ENCODE measurements at places on chromosomes 5 and 9.

DNA sequence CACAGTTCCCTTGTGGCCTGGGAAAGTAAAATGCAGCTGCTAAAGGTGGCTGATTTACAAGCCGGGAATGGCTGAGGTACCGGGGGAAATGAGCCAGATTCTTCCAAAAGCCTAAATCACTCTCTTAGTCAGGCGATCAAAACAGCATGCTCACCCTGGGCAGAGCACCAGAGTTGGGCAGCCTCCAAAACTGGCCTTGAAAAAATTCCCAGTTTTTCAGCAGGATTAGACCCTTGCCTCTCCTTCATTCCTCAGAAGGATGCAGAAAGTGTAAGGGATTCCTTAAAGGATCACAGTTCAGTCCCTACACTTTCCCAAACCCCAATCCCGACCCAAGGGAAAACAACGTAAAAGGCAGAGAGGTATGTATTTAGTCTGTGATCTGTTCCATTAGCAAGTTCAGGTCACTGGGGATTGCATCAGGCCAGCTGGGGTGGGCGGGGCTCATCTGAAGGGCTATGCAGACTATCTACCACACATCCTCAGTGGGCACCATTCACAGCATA is 16.9 kb downstream of the TMEM174 start:
- peak; percentile 10 for DNase-seq

GRCh38 chr9:38641985-38642864 is 21.8 kb upstream of the ANKRD18A start:
- DNase-seq, result peak; percentile 55

GRCh38 chr9:75001719-75002421 is 26.2 kb downstream of the CARNMT1 start:
- peak; percentile 94 for DNase-seq

- no peak for DNase-seq
Measured at GRCh38 chr9:22512495-22512894, 65.9 kb downstream of the DMRTA1 start.

DNA sequence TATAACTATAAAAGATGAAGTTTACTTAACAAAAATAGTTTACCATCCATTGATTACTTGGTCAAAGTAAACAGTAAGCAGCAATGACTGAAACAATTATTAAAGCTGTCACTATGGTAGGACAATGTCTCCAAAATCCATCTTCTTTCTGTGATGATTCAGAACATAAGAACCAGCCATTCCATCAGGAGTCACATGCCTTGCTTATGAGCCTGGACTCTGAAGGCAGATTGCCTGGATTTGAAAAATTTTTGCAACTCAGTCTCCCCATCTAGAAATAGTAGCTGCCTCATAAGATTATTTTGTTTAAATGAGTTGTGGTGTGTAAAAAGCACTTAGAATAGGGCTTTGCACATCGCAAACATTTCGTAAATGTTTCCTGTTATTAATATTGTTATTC is 136.2 kb downstream of the LIFR start:
- no peak for DNase-seq

- peak; percentile 82 for DNase-seq
Measured at GRCh38 chr9:7570107-7570720, 229.4 kb downstream of the DMAC1 start.

GRCh38 chr9:14356351-14357265 is 42.7 kb upstream of the NFIB start:
- no peak for DNase-seq

DNA sequence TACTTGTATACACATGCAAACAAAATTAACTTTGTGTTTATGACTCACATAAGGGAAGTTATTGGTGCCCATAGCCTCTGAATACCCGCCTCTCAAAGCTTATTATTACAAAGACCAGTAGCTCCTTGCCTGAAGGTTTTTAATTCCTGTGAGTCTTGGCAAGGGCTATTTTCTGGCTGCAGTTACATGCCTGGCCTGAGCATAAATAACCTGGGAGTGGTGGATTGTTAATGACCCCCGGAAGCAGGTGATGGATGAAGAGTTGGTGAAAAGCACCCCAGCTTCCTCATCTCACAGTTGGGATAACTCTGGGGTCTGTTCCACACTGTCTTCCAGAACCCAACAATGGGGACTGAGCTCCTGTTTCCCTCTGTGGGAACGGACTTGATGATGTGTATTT is 594.5 kb downstream of the PDE4D start:
- DNase-seq, result no peak

DNA sequence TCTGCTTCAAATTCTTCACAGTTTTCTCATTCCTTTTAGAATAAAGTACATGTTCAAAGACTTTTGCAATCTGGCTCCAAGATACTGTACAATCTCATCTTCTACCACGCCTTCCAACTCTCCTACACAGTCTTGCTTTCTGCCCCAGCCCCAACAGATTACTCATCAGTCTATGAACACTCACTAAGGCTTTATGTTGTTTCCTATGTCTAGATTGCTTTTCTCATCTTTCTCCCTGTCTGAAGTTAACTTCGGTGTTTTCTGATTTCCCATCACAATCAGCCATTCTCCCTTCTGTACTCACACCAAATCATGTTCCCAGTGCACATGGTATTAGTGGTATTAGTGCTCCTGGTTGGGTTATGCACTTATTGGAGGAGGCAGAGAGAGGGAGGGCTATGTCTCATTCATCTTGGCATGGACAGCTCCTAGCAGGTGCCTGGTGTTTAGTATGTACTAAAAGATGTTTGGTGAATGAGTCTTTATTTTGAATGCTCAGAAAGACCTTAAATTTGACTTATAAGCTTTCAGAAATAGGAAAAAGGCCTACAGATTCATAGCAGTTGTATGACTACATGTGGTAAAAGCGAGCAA is 44.0 kb upstream of the ZNF608 start:
- DNase-seq, result no peak

- DNase-seq, result peak; percentile 76
Measured at GRCh38 chr5:180070756-180071530, 616 bp downstream of the RNF130 start.

DNA sequence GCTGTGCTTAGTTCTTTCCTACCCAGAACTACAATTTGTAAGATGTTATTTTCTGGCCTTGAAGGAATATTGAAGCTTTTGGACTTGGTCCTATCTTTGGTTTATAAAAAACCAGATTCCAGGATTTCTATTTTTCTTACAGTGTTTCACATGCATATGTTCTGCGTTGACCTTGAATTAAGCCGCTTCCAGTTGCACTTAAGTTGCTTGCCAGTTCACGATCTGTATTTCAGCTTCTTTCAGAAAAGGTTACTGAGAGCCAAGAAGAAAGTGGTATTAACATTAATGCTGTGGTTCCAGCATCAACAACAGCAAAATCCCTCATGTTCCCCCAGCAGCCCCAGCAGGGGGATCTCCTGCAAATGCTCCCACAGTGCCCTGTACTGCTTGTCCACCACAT is 156.4 kb upstream of the ADAMTS16 start:
- DNase-seq, result no peak

DNA sequence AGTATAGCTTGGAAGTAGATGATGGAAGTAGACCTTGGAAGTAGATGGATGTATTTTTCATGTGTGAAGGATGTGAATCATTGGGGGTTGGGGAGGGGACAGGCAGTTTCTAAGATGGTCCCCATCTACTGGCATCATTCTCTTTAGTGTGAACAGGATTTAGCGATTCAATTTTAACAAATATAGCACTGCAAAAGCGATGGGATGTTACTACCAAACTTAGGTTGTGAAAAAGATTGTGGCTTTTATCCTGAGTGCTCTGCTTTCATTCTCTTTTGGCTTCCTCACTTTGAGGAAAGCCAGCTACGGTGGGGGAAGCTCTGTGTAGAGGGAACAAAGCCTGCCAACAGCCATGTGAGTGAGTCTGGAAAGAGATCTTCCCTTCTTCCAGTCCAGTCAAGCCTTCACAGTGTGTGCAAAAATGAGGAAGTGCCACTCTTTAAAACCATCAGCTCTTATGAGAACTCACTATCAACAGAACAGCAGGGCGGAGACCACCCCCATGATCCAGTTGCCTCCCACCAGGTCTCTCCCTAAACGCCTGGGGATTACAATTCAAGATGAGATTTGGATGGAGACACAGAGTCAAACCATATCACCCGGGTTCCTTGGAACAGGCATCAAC is 441.4 kb downstream of the SH3GL2 start:
- DNase-seq, result no peak

DNA sequence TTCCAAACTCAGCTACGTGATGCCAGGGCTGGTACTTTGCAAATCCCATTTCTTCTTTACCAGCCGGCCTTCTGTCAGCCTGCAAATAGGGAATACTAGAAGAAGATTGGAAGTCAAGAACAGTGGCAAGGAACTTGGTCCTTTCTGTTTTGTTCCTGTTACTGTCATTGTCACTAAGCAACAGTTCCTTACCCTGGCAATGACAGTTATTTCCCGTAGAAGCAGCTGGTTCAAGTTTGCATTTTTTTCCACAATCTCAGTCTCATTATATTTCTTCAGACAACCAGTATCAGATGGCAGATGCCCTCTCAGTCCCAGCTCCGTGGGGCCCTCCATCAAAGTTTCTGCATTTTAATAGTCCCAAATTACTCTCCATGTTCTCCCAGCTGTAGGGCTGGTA is 9.1 kb upstream of the C1QTNF2 start:
- peak; percentile 26 for DNase-seq

- DNase-seq, result no peak
Measured at GRCh38 chr5:142522983-142523382, 162.9 kb downstream of the FGF1 start.

DNA sequence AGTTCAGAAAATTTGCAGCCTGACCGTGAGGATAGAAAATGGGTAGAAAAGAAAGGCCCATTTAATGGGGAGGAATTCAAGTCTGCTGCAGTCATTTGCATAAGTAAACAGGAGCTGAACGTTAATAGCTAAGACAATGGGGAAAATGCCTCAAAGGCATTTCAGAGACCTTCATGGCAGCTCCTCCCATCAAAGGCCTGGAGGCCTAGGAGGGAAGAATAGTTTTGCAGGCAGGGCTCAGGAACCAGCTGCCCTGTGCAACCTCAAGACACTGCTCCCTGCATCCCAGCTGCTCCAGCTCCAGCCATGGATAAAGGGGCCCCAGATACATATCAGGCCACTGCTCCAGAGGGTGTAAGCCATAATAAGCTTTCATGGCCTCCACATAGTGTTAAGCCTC is 32.2 kb upstream of the CDH18 start:
- DNase-seq, result no peak

DNA sequence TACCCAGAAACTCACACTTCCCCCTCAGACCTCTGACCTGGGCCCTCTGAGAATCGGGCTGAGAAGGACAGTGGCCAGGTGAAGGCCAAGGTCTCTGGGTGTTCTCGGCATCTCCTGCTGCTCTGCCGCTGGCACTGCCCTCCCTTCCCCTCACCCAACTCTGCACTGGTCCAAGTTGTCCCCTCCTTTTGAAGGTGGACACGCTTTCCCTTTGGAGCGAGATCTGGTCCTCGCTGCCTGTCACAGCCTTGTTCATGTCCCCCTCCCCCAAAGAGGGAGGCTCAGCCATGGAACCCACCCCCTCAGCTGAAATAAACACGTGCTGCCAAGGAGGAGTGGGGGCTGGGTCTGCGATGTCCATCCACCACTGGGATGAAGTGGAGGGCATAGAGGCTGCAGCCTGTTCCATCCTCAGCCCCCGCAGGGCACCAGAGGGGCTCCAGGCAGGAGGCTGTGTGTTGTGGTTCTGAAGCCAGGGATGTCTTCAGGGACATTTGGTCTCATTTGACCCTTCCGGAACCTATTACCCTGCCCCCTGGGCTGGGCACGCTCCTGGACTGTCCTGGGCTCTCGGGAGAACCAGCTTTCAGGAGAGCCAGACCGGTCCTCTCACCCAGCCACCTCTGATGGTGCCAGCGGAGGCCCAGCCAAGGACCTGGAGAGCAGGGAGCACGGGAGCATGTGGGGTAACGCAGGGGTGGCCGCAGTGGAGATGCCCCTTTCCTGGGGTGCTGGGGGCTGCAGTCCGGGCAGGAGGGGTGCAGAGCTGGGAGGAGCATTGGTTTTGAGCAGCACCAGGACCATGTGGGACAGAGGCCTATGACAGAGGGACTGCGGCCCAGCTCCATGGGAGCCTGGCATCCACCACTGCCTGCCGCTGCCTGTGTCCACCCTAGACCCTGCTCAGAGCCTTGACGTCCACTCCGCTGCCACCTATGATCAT is 4.7 kb upstream of the LCN2 start:
- no peak for DNase-seq

GRCh38 chr5:150158170-150158949 is 2.7 kb upstream of the PDGFRB start:
- no peak for DNase-seq

GRCh38 chr5:169993485-169993790 is 13.1 kb upstream of the INSYN2B start:
- DNase-seq, result no peak

- no peak for DNase-seq
Measured at GRCh38 chr5:89536020-89536419, 653.0 kb upstream of the MEF2C start.

DNA sequence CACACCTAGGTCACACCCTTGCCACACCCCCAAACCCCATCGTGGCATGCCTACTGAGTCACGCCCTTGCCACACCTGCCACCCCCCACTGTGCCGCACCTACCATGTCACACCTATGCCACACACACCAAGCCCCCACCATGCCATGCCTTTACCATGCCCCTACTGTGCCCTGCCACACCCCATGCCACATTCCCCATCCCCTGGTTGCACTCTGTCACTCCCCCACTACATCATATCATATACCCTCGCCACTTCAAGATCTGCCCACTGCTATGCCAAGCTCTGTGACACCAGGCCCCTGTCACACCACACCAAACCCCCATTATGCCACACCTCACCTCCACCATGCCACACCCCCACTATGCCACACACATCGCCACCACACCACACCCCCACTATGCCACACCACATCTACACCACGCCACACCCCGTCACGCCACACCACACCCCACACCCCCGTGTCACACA is 101.2 kb downstream of the OLFM1 start:
- no peak for DNase-seq

DNA sequence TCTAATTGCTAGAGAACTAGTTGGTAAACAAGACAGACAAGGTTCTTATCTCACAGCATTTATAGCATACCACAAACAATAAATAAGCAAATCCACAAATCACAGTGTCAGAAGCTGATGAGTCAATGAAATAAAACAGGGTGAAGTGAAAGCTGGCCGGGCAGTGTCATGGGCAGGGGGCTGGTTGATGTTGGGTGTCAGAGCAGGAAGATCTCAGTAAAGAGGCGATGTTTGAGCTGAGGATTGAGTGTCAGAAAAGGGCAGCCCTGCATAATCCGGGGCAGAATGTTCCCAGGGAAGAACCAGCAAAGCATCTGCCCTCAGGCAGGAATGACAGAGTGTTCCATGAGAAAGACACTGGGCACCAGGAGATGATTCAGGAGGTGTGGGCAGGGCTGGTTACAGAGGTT is 183.4 kb downstream of the GOLPH3 start:
- no peak for DNase-seq

DNA sequence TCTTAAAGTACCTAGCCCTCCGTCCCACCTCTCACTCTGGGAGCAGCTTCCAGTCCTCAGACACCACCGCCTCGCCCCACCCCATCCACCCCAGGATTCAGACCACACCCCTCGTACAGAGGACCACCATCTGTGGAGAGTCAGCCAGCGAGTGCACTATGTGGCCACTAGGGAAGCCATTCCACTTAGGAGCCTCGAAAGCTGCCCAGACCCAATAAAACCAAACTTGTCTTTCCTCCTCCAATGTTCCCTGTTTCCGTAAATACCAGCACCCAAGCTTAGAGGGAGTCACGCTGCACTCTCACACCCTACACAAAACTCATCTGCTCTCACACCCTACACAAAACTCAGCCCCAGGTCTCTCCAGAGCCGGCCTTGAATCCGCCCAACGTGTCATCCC is 1.9 kb downstream of the GCNT4 start:
- peak; percentile 74 for DNase-seq

- DNase-seq, result no peak
Measured at GRCh38 chr5:176519810-176520720, 17.1 kb downstream of the RNF44 start.
